ENCODE measurements at places on chromosomes 11 and 22.

DNA sequence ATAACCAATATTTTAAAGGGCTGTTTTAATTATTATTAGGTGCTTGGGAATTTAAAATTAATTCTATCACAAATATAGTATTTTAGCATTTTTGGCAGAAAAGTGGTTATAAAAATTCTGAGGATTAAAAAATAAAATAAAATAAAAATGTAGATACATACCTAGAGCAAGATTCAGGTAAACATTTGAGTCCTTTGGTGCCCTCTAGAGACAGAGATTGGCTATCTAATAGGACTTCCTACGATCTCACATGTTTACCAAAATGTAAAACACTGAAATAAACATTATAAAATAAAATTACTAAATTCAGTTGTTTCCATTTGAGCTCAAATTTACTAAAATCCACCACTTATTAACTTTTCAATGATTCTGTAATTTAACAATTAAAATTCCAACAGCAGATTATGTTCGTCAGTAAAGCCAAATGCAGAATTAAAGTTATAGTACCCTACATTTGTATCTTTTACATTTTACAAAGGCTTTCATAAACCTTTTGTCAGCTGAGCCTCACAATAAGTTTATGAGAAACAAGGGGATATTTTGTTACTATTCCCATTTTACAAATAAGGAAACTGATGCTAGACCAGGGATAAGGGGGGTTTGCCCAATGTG, 27.7 kb downstream of the SLC36A4 start:
- no peak for DNase-seq

- no peak for DNase-seq
These were observed 27.0 kb downstream of the POLDIP3 start for GRCh38 chr22:42587588-42588175.

DNA sequence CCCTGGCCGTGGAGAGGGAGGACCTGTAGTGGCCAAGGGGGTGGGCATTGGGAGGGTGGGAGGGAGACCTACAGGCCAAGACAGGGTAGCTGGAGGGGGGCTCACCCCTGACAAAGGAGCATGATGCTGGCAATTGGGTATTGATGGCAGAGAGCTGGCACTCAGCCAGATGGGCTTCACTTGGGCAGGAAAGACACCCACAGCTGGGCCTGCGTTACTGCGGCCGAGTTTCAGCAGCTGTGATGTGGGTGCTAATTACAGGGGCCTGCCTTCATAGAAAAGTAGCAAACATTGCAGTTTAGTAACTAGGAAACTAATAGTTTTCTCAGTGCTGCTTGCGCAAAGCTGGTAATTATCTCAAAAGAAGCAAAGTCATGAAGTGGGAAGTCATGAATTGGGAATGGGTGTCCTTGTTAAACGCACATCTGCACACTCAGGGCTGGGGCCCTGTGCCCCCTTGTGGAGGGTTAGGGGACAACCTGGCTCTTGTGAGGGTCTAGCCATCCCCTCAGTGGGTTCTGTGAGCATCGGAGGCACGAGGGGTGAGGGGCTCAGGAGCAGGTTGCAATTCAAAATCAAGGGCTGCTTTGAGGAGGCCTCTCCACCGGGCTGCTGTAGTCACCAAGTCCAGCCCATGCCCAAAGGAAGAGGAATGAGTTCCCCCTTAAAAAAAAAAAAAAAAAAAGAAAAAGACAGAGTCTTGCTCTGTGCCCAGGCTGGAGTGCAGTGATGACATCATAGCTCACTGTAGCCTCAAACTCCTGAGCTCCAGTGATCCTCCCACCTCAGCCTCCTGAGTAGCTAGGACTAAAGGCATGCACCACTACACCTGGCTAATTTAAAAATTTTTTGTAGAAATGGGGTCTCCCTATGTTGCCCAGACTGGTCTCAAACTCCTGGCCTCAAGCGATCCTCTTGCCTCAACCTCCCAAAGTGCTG, 24.4 kb upstream of the TXNRD2 start:
- no peak for DNase-seq

DNA sequence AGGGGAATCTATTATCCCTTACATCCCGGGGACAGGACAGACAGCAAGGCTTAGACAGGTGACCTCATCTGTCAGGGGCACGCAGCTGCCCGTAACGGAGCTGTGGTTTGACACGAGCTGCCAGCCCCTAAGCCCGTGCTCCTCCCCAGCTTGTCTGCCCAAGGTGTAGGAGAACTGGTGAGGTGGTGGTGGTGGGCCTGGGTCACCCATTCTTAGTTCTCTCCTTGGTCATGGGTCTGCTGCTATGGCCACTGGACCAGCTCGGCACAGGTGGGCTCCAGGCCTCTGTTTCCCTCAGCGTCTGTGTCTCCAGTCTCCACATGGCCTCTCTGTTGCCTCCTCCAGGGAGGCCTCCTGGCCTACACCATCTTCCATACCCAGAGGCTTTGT, 5.4 kb downstream of the PARVG start:
- no peak for DNase-seq

- peak; percentile 41 for DNase-seq
These were observed 21.1 kb upstream of the TMPRSS13 start for GRCh38 chr11:117950301-117950700.

GRCh38 chr22:28585324-28585723, 94.3 kb downstream of the TTC28 start:
- DNase-seq = no peak

GRCh38 chr11:849104-849824, 6.6 kb downstream of the TSPAN4 start:
- no peak for DNase-seq

DNA sequence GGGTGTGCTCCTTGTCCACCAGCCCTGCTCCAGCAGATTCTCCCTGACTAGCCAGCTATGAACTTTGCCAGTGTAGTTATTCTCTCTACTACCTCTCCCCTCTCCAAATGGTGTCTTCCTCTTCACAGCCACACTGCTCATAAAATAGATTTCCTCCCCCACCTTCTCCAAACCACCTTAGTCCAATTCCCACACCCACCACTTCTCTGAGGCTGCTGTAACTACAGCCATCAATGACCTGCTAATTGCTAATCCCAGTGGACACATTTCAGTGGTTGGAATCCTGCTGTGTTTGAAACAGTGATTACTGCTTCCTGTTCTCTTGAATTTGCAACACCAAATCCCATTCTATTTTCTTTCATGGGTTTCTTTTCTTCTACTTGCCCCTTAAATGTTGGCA, 23.4 kb downstream of the SYT9 start:
- no peak for DNase-seq

DNA sequence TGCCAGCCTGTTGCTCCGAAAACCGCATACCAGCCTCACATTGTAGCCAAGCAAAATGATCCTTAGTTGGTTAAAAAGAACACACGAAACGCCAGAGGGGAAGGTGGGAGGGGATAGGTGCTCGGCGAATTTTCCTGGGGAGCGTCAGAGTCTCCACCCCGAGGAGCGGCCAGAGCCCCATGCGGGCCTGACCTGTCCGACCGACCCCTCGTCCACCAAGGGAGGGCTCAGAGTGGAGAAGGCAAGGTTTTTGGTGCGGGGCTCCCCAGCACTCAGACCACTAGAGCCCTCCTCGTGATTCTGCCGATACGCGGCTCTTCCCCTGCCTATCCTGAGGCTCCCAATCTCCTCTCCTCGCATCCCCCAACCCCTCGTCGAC, 39.6 kb downstream of the DIXDC1 start:
- no peak for DNase-seq

DNA sequence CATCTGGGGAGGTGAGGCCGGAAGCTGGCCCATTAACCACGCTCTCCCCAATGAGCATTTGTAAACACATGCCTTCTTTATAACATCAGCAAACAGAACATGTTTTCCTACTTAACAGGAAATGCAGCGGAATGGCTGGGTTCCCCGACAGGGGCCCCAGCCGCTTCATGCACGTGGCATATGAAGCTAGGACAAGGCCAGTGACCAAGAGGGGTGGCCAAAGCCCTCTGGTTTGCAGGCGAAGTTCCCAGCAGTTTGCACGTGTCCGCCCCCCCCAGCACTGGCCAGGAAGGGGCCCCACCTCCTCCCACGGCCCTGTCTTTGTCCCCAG, 38.7 kb upstream of the LINC01488 start:
- DNase-seq = no peak

Data from stimulated activated CD4-positive, alpha-beta T cell treated with anti-CD3 and anti-CD28 coated beads, Interleukin-1b, Interleukin-23, amount 100 ng/mL, for 1 hour (primary cell).